NCI-H187 treated with DMSO at 0.1 percent for 48 hours (cell line): ENCODE measurements at places on chromosomes 16 and 17.

GRCh38 chr17:8964801-8965393 lies 610 bp downstream of the PIK3R5 start:
- no peak for DNase-seq

GRCh38 chr16:88705076-88705684 lies 1.0 kb downstream of the RNF166 start:
- no peak for DNase-seq

- DNase-seq: no peak
Measured at GRCh38 chr17:9512323-9513168, 63.1 kb downstream of the STX8 start.

DNA sequence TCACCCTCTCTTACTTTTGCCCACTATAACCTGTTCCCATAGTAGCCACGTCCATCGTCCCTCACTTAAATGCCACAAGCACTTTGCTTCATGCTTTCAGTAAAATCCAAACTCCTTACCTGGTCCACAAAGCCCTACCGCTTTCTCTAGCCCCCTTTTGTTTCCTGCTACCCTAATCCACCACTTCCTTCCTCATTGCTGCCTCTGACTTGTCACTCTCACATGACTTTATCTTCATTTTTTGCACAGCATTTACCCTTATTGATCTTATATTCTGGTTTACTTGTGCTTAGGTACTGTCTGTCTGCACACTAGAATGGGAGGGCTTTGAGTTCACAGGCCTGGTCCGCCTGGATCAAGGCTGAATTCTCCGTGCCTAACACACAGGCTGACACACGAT lies 340.0 kb downstream of the XYLT1 start:
- DNase-seq: no peak

- no peak for DNase-seq
Measured at GRCh38 chr16:50323335-50324011, 45.3 kb downstream of the BRD7 start.
